Right ventricle myocardium inferior (tissue), 1 donor: ENCODE measurements at places on chromosomes 12 and 14. TPM values are rescaled to one million over a fixed set of nuclear protein-coding genes. Genes with fewer than 3 reads are reported as not detected.

- no peak for DNase-seq
Observed at GRCh38 chr12:47124451-47124850, 44.7 kb upstream of the AMIGO2 start.

DNA sequence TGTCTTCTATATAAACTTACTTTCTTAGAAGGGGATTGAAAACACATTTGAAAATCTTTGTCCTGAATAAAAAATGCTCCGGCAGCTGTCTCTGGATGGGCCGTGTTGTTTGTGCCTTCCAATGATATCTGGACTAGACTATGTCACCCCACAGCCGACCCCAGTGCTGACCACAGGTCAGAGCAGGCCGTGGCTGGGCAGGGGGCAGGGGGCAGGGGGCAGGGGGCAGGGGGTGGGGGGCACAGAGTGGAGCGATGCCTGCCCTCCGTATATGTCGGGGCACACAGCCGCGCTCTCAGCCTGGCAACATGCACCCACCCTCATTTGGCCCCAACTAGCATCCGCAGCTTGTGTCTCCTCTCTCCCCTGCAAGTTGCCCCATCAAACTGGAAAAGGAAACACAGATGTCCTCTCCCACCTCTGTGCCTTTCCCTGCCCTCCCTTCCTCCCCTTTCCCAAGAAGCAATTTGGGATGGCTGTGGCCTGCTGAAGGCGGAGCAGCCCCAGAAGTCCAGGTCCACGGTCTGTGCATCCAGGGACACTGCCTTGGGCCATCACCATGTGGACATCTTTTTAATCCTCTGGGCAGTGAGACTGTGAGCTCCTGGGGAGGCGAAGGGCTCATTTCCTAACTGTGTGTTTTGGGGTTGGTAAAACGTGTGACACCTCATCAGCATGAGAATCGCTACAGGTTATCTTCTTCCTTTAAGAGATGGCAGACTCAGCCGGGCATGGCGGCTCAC is 295.7 kb upstream of the RTL1 start:
- no peak for DNase-seq

DNA sequence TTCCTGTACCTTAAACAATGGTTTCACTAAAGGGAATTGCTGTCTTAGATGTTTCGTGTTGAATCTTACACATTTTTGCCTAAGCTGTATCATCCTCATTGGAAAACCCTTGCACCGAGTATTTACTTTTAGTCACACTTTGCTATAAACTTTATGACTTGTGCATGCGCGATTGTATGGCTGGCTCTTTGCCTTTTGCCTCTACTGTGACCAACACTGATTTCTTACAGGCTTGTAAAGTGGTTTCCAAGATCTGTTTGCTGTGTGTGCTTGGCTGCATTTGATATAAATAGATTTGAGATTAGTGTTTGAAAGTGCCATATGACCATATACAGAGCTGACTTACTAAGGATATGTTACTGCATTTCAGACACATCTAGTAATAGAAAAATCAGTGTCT is 40.5 kb downstream of the RASSF3 start:
- DNase-seq, result no peak

DNA sequence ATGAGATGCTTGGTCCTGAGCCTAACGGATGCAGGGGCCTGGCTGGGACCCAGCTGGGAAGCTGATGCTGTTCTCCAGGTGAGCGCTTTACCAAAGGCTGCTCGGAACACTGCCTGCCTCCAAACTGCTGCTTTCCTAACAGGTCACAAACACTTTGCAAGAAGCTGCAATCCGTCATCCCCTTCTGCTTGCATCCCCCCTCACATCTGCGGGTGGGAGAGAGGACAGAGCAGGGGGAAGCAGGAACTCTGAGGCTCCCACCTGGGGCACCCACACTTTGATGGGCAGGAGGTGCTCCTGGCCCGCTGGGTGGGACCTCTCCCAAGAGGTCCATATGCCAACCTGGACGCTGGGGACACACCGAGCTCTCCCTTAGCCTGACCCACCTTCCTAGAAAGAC is 24.9 kb upstream of the PPP2R5C start:
- no peak for DNase-seq

DNA sequence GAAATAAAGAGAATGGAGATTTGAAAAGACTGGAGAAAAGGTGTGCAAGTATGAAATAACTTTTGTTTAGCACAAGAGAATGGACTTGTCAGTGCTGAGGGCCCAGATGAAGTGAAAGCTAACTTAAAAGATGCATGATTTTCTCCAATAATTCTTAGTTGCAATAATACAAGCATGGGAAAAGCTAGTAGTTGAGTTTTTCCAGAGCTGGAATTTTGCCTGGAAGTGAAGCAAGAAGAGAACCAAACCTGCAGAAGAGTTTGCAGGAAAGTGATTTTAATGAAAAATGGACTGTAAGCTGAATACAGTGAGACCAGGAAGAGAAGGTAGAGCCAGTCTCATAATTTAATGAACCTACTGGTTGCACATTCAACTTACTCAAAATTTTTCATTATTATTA is 69.3 kb upstream of the FSCB start:
- DNase-seq, result no peak

DNA sequence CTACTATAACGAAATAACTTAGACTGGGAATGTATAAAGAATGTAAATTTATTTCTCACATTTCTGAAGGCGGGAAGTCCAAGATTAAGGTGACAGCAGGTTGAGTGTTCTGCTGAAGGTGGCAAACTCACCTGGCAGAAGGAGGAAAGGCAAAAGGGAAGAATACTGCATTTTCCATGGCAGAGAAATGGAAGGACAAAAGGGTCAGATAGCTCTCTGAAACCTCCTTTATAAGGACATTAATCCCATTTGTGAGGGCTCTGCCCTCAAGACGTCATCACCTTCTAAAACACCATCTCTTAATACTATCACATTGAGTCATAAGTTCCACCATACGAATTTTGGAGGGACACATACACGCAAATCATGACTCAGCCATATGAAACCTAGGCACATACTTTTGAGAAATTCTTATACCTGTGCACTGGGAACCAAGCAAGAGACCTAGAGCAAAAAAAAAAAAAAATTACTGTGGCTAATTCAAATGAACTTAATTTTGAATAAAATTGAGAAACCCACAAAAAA is 1669.3 kb upstream of the FLRT2 start:
- DNase-seq, result no peak

DNA sequence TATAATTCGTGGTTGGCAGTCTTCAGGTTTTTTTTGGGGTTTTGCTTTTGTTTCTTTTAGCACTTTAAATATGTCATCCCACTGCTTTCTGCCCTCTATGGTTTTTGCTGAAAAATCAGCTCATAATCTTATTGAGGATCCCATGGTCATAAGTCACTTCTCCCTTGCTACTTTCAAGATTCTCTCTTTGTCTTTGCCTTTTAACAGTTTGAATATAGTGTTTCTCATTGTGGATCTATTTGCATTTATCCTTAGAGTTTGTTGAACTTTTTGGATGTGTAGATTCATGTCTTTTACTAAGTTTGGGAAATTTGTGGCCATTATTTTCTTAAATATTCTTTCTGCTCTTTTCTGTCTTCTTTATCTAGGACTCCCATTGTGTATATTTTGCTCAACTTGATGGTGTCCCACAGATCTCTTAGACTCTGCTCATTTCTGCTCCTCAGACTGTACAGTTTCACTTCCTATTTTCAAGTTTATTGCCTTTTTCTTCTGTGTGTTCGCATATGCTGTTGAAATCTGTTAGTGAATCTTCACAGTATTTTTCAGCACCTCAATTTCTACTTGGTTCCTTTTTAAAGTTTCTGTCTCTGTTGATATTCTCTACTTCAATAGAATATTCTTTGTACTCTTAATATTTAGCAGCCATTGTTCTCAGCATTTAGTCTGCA is 70.8 kb downstream of the WNK1 start:
- no peak for DNase-seq

Gene CIROP
- not detected for total RNA-seq

Gene HOXC4
- not detected for total RNA-seq
